SK-N-SH (cell line): ENCODE measurements at places on chromosomes 7 and 10.

DNA sequence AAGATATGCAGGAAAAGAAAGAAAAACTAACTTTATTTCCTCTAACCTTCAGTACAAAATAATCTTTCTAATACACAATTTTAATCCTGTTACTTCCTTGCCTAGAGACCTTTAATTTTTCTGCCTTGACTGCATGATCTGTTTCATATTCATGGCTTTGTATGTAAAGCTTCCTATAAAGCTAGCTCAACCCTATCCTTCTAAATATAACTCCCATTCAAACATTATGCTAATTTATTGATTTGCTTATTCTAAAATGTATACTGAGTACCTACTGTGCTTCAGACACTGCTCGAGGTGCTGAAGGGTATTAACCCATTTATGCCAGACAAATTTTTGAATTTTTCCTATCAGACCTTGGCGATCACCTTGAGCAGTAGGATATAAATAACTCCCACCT lies 47.6 kb downstream of the SEMA3C start:
- H3K27ac ChIP-seq: no peak overlapping the region
- no peak overlapping the region for H3K4me3 ChIP-seq
- H3K27me3 ChIP-seq: no peaks in the 10 kb centered on the region
- H3K4me1 ChIP-seq: peaks cover 4% of the 10 kb centered on the region; the same call in 1 of the 2 replicates

- no peaks in the 10 kb centered on the region for H3K27me3 ChIP-seq
- no peak overlapping the region for H3K4me3 ChIP-seq
- H3K27ac ChIP-seq: no peak overlapping the region
- H3K36me3 ChIP-seq: no peaks in the 10 kb centered on the region
- no peaks in the 10 kb centered on the region for H3K4me1 ChIP-seq
Observed at GRCh38 chr10:124025152-124025551, 68.2 kb downstream of the CHST15 start.

DNA sequence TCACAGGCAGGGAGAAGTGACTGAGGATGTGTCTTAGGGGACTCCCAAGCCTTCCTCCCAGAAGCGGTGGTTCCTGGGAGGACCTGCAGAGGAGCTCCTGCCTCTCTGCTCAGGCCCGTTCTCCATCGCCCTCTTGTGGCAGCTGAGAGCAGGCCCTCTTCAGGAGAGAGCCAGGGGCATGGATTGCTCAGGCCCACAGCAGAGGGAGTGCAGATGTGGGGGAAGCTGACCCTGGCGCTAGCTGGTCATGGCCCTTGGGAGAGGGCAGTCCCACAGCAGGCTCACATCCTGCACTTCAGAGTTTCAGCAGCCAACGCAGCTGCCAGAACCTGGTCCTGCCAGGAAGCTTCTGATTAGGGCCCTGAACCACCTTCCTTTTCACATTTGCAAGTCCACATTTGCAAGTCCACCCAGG lies 94.8 kb upstream of the TARP start:
- no peaks in the 10 kb centered on the region for H3K4me1 ChIP-seq
- no peaks in the 10 kb centered on the region for H3K27me3 ChIP-seq
- H3K27ac ChIP-seq: no peak overlapping the region

DNA sequence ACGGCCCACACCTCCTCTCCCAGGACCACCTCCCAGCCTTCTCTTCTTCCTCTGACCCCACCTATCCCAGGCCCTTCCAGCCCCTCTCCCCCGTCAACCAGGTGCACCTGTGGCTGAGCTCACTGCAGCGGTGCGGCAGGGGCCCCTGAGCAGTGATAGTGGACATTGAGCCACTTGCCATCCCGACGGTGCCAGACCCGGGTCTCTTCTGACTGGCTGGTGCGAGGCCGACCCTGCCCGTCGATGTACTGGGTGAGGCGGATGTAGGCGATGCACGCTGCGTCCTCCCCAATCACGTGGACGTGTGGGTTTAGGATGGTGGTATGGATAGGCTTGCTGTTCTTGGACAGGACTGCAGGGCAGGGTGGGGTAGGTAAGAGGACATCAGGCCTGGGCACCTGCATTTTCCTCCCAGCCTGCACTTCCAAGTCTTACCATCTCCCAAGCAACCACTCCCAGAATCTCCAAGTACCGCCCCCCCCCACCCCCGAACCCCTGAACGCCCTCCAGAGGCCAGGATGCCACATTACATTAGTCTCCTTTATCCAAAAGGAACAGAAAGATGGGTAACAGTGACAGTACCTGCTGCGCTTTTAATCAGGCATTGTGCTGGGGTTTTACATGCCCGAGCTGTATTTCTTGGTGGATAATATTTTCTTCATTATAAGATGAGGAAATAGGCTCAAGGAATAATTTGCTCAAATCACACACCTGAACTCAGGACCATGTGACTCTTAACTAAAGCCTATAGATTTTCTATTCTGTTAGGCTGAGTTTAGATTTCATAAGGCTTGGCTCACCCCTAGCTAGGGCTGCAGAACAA lies 3.7 kb upstream of the NDST2 start:
- peaks cover 37% of the 10 kb centered on the region; the same call in 1 of the 2 replicates for H3K36me3 ChIP-seq
- peak; percentile 70 for DNase-seq
- peaks cover 4% of the 10 kb centered on the region; the same call in 1 of the 2 replicates for H3K4me1 ChIP-seq
- no peaks in the 10 kb centered on the region for H3K27me3 ChIP-seq
- peak overlapping the region; percentile 73; the same call in 1 of the 2 replicates for H3K27ac ChIP-seq

GRCh38 chr10:111429288-111430028 lies 352.6 kb downstream of the ADRA2A start:
- H3K4me3 ChIP-seq: no peak overlapping the region
- H3K27me3 ChIP-seq: no peaks in the 10 kb centered on the region
- no peak overlapping the region for H3K27ac ChIP-seq
- DNase-seq: peak; percentile 27
- H3K4me1 ChIP-seq: peaks cover 2% of the 10 kb centered on the region

DNA sequence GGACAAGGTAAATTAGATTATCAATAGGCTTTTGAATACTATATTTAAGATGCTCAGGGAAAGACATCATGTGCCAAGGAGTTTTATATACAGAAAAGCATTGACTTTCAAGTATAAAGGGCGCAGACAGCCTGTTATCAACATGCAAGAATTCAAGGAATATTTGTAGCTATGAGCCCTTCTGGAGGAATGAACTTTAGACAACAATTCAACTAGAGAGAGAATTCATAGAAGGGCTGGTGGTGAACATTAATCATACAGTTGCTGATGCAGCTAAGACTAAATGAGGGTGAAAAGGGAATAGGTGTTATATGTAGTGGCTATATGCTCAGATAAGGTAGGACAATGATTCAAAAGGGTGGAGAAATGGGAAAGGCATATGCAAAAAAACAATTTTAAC lies 41.2 kb downstream of the AOAH start:
- DNase-seq: no peak
- H3K36me3 ChIP-seq: no peaks in the 10 kb centered on the region
- H3K4me1 ChIP-seq: no peaks in the 10 kb centered on the region; the same call in 1 of the 2 replicates
- H3K4me3 ChIP-seq: no peak overlapping the region
- no peak overlapping the region for H3K27ac ChIP-seq

DNA sequence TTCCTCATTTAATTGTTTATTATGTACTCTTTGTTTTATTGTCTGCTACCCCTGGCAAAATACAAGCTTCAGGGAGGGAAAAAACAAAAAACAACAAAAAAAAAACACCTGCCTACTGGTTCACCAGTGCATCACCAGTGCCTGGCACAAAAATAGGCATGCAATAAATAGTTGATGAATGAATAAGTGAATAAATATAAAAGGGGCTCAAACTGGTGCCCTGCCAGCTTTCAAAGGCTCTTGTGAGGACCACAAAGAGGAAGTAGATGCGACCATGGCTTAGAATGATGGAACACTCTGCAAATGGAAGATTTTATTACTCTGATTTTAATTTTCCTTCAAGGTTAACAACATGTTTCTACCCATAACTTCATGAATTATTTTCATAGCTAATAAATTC lies 213.0 kb upstream of the INHBA start:
- H3K27ac ChIP-seq: peak overlapping the region; percentile 98
- H3K27me3 ChIP-seq: no peaks in the 10 kb centered on the region
- H3K4me3 ChIP-seq: no peak overlapping the region

DNA sequence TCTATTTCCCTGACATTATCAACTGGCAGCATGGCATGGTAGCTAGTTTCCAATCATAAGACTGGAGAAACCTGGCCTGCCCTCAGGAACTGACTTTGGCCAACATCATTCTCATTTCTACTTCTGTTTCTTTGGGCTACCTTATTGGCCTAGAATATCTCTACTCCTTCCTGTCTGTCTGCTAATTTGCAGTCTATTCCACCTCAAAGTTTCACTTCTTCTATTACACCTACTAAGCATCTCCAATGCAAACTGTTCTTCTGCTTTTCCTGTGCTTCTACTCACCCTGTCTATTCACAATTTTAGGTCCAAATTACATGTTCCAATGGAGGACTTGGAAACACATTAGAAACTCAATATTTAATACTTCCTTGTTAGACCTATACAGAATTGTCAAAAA lies 65.6 kb downstream of the ZNF503 start:
- H3K27ac ChIP-seq: no peak overlapping the region
- no peaks in the 10 kb centered on the region for H3K36me3 ChIP-seq

DNA sequence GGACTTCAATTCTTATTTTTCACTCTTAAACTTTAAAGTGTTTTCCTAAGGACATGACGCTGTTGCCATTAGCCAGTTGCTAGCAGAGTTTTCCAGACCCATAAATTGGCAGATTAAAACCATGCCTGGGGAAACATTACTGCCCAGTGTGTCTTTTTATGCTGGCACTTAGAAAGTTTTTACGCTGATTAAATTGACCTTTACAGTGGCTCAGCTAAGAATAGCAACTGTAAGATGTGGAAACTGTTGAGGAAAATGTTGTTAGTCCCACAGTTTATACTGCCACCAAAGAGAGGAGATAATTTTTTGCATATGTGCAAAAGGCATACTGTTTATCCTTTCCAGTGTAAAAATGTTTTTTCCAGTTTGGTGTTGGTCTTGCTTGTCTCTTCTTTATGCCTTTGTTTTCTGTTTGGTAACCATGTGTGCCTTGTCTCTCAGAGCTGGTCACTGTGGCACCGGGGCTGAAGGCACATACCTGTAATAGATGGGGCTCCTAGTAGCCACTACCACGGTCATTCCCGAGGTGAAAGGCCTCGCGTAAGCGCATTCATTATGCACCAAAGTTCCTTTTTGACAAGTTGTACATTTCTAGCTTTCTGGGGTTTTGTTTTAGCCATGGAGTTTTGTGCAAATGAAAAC lies 45.3 kb downstream of the CYP17A1 start:
- peak overlapping the region; percentile 32; the same call in 1 of the 2 replicates for H3K27ac ChIP-seq
- peaks cover 18% of the 10 kb centered on the region for H3K4me1 ChIP-seq
- no peaks in the 10 kb centered on the region for H3K27me3 ChIP-seq
- no peaks in the 10 kb centered on the region for H3K36me3 ChIP-seq

DNA sequence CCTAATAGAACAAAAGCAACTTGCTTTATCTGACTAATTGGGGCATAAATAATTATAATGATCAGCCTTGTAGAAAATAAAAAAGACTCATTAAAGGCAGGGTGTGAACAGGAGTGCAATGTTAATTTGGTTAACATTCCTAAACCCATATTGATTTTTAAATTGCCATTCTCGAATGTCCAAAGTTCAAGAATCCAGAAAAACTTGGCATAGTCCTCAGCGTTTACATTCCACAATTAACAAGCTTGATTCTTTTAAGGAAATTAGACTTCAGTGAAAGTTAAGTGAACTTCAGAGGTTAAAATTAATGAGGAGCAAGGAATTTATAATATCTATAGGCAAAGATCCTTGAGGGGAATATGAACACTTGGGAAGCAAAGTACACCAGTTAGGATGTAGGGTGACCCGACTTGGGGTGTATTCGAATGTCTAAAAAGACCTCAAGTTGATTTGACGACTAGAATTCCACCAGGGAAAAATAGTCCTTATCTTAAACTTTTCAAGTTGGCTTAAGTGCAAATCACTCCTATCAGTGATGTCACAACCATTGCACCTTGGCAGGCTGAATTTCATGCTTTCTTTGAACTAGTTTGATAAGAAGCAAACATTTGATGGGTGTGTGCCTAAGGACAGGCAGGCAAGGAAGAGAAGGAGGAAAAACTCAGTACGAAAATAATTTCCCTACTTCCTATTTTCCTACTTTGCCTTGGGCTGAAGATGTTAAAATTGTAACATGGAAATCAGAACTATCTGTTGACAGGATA lies 830.4 kb upstream of the COBL start:
- no peaks in the 10 kb centered on the region for H3K4me1 ChIP-seq
- H3K4me3 ChIP-seq: no peak overlapping the region
- no peaks in the 10 kb centered on the region for H3K27me3 ChIP-seq
- H3K36me3 ChIP-seq: no peaks in the 10 kb centered on the region
- no peak for DNase-seq

DNA sequence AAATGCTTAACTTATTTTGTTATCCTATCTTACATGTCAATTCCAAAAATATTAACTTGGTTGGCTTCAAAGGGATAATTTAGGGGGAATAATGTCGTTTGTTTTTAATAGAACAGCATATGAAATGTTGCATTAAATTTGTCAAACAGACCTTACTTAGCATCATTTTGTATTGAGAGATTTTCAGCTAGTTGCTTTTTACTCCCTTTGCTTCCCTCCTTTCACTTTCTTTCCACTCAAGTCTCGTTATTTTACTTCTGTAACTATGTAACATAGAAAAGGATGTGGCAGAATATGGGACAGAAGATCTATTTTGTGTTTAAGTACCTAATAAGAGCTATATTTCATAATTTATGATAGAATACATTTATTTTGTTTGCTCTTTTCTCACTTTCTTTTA lies 2.6 kb downstream of the PHYHIPL start:
- peaks cover 8% of the 10 kb centered on the region for H3K4me1 ChIP-seq
- H3K27me3 ChIP-seq: peaks cover 18% of the 10 kb centered on the region
- H3K36me3 ChIP-seq: no peaks in the 10 kb centered on the region
- no peak for DNase-seq

GRCh38 chr7:111485701-111486380 lies 76.5 kb downstream of the IMMP2L start:
- peaks cover 8% of the 10 kb centered on the region; the same call in 1 of the 2 replicates for H3K4me1 ChIP-seq
- H3K27me3 ChIP-seq: no peaks in the 10 kb centered on the region
- no peak overlapping the region for H3K4me3 ChIP-seq
- peak overlapping the region; percentile 72 for H3K27ac ChIP-seq

GRCh38 chr10:113458944-113459343 lies 93.9 kb upstream of the HABP2 start:
- no peaks in the 10 kb centered on the region for H3K27me3 ChIP-seq
- no peak overlapping the region for H3K27ac ChIP-seq
- H3K36me3 ChIP-seq: no peaks in the 10 kb centered on the region

GRCh38 chr10:110765513-110766319 lies 106.0 kb upstream of the PDCD4 start:
- H3K27me3 ChIP-seq: no peaks in the 10 kb centered on the region
- H3K36me3 ChIP-seq: no peaks in the 10 kb centered on the region
- H3K27ac ChIP-seq: no peak overlapping the region
- H3K4me1 ChIP-seq: no peaks in the 10 kb centered on the region
- DNase-seq: no peak

DNA sequence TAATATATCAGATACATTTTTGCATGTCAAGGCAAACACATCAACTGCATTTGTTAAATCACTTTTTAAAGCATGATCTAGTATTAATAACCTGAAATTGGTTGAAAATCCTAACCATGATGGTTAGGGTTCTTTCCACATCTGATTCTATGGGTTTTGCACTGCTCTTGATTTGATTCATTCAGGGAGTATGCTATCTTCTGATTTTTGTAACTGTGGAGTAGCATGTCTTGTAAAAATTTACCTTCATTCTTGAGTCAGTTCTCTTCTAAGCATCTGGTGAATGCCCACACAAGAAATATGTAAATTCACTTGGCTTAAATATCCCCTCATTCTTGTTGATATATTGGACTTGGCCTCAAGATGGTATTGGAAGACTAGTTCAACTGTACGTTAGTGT lies 178.7 kb downstream of the KLF6 start:
- no peaks in the 10 kb centered on the region for H3K27me3 ChIP-seq
- H3K4me1 ChIP-seq: no peaks in the 10 kb centered on the region
- H3K4me3 ChIP-seq: no peak overlapping the region
- no peak for DNase-seq

GRCh38 chr10:103053659-103054581 lies 135.8 kb downstream of the CNNM2 start:
- H3K27me3 ChIP-seq: no peaks in the 10 kb centered on the region
- no peaks in the 10 kb centered on the region for H3K36me3 ChIP-seq
- peak overlapping the region; percentile 43 for H3K4me3 ChIP-seq
- H3K27ac ChIP-seq: peak overlapping the region; percentile 90
- DNase-seq: peak; percentile 77
